ENCODE measurements at places on chromosomes 5 and 9.

GRCh38 chr9:79809316-79809876 lies 237.6 kb downstream of the TLE4 start:
- no peak for DNase-seq

GRCh38 chr9:132077881-132078698 lies 1.6 kb downstream of the MED27 start:
- no peak for DNase-seq

- no peak for DNase-seq
Observed at GRCh38 chr5:92548346-92548745, 1032.7 kb downstream of the NR2F1-AS1 start.

GRCh38 chr9:83976372-83976771 lies 3.6 kb downstream of the HNRNPK start:
- no peak for DNase-seq

DNA sequence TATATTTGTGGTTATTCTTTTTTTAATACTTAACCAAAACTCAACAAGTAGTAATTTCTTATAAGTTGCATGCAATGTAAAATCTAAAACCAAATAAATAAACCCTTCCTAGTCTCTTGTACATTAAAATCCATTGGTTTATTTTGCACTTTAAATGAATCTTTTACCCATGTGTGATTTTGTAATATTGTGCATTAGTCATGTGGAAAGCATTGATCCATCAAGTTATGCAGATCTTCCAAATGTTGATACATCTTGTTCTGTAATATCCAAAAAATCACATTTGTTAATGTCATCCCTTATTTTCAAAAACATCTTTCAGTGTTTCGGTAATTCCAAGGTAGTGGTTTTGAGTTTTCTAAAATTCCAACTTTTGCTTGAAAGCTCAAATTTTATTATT lies 63.3 kb downstream of the CWC27 start:
- DNase-seq: no peak

- DNase-seq: no peak
Observed at GRCh38 chr5:124034963-124035362, 523.0 kb downstream of the CSNK1G3 start.

- DNase-seq: peak; percentile 96
Observed at GRCh38 chr9:89522261-89522958, 24.5 kb upstream of the SEMA4D start.

DNA sequence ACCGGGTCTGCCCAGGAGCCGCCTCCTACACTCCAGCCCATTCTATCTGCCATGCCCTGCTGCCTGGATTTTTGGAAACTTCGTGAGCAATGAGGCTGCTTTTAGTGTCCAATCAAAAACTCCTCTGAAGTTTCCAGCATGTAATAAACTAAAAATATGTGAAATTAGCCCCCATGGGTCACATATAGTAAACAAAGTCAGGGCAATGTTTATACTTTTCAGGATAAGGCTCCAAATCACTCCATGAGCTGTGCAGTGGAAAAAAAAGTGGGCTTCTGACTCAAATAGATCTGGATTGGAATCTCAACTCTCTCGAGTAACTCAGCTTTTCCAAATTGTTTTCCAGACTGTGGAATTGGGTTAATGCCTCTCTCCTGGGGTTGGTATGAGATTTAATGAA lies 68.2 kb downstream of the PIK3R1 start:
- DNase-seq: no peak

- DNase-seq: no peak
Observed at GRCh38 chr5:7917130-7918123, 48.5 kb downstream of the MTRR start.

DNA sequence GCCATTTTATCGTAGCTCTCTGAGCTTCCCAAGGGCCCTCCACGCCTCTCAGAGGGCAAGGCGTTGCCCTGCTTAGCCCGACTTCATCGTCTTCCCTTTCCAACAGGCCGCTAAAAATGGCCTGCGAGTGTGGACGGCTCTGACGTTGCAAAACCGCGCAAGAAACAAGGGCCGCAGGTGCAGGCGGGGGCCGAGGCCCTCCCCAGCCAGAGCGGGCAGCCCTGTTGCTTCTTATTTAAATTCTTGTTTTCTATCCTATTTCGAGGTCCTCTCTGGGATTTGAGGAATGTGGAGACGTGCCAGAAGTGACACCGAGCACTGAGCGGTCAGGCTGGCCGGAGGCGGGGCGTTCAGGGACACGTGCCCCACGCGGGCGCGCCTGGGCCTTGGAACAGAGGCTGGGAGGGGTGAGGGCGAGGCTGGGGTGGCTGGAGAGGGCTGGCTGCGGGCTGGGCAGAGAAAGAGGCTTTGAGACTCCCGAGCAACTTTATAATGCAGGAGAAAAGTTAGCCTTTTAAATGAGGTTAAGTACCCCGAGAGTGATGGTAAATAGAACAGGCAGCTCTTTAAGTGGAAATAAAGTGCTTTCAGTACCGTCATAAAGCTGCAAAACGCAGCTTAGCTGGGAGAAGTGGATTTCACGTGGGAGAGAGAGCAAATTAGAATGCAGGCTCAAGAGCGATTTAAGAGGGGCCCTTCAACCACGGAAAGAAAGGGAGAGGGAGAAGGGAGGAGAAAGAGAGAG lies 243.6 kb downstream of the AUH start:
- DNase-seq: no peak

- no peak for DNase-seq
Observed at GRCh38 chr5:123610665-123611405, 98.9 kb downstream of the CSNK1G3 start.

DNA sequence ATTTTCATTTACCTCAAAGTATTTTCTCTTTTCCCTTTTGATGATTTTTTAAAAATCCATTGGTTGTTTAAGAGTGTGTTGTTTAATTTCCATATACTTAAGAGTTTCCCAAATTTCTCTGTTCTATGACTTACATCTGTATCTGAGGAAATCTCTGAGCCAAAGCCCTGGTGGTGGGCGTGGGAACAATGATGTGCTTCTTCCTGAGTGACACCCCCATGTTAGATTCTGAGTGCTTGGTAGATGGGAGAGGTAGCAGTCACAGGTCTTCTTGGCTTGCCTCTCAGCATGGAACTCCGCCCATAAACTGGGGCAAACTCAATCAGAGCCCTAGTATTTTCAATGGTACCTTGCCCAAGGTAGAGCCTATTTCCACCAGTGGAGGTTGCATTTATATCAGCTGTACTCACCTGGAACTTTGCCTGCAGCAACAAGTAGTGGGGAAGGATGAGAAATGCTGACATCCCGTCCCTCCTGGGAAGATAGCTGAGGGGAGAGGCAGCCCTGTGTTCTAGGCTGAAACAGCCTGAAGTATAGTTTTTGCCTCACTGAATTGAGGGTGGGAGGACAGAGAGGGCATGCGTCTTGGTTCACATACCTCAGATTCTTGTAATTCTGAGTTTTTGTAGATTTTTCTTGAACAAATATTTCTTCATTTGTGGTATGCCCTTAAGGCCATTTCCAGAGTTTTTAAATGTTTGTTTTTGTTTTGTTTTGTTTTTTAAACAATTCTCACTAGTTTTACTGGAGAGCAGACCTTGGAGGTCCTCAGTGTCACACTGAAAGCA lies 26.4 kb downstream of the C9orf43 start:
- no peak for DNase-seq

DNA sequence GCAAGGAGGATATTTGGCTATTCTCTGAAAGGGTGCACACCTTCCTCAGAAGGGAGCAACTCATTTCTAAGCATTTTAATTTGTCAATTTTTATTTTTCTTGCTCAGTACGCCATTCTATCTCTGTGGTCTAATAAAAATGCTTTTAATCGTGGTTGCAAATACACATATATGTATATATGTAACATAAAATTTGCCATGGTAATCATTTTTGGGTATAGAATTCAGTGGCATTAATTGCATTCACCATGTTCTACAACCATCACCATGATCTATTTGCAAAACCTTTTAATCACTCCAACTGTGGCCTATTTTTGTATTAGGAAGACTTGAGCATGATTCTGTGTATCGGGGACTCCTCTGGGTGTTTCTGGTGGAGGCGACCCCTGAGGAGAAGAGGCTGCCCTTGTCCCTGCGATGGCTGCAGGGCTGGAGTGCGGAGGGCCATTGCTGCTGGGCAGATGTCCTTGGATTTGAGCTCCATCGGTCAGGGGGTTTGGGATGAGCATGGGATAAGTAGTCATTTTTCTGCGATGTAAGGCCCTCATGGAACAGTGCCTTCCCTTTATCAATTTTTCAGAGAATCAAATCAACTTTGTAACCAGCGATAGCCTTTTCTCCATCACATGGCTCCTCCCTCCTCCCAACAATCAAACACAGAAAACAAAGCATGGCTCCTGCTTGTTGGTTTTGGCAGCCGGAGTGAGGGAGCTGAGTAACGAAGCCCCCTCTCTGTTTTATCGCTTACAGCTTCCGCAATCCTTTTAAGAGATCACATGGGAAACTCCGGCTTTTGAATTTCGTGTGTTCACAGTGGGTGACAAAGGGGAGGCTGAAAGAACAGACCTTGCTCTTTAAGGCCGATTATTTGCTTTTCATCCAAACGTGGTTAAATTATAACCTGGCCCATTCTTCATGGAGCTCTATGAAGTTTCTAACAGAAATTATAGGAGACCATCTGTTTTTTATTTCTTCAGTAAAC lies 187.3 kb downstream of the TENT4A start:
- DNase-seq: no peak

GRCh38 chr5:181105391-181106025 lies 25.5 kb downstream of the OR2V1 start:
- no peak for DNase-seq

Data from bone marrow (tissue), 2 donors.